Activated naive CD8-positive, alpha-beta T cell treated with anti-CD3 and anti-CD28 coated beads, Interleukin-2, amount 50 U/mL, for 16 hours (primary cell): ENCODE measurements at places on chromosomes 5 and 9.

- no peak for DNase-seq
These were observed 632.9 kb upstream of the TLE4 start for GRCh38 chr9:78938821-78939220.

- no peak for DNase-seq
These were observed 90.3 kb downstream of the AK8 start for GRCh38 chr9:132787748-132788159.

GRCh38 chr5:91189480-91190313 is 193.4 kb downstream of the ARRDC3 start:
- DNase-seq = no peak

- DNase-seq = no peak
These were observed 86.5 kb upstream of the PRLR start for GRCh38 chr5:35316611-35317274.

DNA sequence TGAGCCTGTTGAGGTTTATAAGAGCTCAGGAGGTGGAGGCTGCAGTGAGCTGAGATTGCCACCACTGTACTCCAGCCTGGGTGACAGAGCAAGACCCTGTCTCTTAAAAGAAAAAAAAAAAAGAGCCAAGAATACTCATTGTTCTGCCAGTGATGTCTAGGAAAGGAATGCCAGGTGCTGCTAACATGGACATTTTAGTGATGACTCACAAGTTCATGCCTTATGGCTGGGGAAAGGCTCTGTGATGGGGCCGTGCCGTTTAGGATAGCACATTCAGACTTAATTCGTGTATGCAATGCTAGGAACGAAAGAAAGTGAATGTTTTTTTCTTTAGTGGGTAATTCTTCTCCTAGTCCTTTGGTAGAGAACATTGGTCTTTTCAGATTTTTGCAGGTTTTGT is 134.2 kb downstream of the ARHGAP26 start:
- DNase-seq = no peak

GRCh38 chr5:147052519-147052918 is 174.0 kb upstream of the PPP2R2B start:
- no peak for DNase-seq

- DNase-seq = no peak
These were observed 400 bp downstream of the KDM4C start for GRCh38 chr9:6758248-6758497.

- DNase-seq = no peak
These were observed 885 bp downstream of the MPDZ start for GRCh38 chr9:13278368-13279246.

GRCh38 chr9:14395317-14396082 is 81.6 kb upstream of the NFIB start:
- no peak for DNase-seq

GRCh38 chr9:113311961-113312360 is 8.8 kb upstream of the RNF183 start:
- no peak for DNase-seq

DNA sequence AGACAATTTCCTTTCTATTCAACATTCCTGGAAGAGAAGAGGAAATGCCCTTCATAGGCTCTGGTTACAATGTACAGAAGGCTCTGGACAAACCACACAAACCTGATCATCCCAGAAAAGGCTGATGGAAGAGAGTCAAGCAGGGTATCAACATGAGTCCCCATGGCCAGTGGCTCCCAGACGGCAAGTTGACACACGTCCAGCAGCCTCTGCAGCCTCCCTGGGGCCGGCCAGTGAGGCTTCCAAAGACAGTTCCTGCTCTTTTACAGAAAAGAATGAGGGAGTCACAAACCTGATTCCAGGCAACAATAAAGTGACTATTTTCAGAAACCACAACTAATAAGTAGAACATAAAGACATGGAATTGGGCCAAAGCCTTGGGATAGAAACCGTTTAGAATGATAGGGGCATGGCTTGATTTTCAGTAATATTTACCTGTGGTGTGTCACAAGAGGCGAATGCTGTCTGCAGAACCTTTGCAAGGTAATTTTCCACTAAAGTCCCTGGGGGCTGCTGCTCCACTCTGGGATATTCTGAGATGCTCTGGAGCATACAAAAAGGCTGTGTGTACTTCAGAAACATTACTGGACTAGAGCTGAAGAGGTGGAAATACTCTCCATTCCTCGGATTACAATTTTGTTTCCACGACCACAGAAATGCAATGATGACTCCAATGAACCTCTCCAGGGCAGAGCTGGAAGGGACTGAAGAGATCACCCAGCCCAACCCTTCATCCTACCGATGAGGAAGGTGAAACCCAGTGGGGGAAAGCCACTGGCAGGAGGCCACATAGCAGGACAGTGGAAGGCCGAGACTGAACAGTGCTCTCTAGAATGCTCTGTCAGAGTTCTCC is 10.4 kb downstream of the MED27 start:
- DNase-seq = no peak

GRCh38 chr5:106675687-106676086 is 995.0 kb downstream of the EFNA5 start:
- no peak for DNase-seq

- DNase-seq = no peak
These were observed 73.0 kb downstream of the MRPS27 start for GRCh38 chr5:72246954-72247442.

DNA sequence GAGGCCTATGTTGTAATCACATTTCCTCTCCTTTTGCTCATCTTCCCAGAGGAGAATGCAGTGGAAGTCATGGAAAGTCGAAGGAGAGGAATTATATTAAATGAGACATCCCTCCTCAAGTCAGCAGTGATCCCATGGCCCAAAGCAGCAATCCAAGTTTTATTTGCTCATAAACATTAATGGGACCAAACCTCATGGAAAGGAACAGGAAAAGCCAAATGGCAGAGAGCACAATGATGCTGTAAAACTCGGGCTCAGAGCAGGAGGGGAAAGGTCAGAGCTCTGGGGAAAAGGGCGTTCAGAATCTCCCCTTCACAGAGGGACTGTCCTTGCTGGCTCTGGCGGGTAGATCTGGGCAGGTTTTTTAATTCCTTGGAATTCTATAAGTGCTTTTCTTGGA is 175.8 kb downstream of the C5orf15 start:
- no peak for DNase-seq

DNA sequence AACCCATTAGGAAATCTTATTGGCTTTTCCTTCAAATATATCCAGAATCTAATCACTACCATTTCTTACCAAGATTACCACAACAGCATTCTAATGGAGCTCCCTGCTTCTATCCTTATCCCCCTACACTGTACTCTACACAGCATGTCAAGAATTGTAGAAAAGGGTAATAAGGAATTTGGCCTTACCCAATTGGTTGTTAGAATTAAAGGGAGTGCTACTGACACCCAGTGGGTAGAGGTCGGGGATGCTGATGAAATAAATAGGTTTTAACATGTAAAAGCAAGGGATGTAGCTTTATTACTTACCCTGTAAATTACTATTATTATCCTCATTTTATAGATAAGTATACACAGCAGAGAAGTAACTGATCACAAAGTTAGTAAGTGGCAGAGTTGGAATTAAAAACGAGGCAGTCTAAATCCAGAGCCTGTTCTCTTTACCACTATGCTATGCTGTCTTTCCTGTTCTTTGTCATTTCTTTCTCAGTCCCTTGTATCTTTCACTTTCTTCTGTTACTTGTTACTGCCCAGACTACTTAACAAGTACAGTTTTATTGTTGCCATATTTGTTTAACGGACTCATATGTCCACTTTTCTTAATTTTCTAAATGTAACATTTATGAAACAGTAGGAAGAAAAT is 10.5 kb downstream of the SLC38A9 start:
- no peak for DNase-seq

- DNase-seq = no peak
These were observed 75.3 kb upstream of the IFNE start for GRCh38 chr9:21557428-21557768.

DNA sequence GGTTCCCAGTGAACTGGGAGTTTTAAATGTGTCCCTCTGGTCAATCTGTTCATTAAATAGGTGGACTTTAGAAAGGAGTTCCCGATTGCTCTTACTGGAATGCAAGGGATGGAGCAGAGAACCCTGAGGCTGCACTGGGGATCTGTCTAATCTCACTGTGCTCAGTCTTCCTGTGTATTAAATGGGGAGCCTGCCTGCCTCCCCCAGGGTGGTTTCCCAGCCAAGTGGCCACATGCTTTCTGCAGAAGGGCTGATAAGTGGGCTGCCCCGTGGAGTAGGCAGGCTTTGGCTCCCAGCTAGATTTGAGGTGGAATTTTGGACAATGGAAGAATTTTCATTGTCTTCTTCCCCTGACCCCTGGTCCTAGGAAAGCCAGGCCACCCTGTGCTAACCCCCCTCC is 14.0 kb upstream of the PHYHD1 start:
- DNase-seq = no peak

DNA sequence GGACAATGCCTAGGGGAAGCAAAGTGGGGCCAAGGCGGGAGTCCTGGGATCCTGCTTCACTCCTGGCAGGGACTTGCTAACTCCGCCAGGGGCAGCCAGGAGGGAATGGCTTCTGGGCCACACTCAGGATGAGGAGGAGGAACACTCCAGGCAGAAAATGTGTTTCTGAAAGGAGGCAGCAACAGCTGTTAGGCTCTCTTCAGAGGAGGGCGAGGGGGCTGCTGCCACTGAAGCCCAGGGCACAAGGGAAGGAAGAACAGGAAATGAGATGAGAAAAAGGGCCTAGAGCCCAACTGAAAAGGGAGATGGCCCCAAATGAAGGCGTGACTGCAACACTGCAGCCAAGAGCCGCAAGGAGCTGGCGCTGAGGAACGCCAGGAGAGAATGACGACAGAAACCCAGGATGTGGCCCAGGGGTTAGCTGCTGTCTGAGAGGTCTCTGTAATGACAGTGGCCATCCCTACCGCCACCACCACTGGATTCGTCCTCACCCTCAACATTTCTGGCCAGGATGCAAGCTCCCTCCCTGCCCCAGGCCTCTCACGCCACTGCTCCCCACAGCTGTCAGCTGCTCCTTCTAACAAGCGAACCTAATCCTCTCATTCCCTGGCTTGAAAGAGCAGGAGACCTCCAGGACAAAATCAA is 15.8 kb downstream of the PSMB7 start:
- no peak for DNase-seq

DNA sequence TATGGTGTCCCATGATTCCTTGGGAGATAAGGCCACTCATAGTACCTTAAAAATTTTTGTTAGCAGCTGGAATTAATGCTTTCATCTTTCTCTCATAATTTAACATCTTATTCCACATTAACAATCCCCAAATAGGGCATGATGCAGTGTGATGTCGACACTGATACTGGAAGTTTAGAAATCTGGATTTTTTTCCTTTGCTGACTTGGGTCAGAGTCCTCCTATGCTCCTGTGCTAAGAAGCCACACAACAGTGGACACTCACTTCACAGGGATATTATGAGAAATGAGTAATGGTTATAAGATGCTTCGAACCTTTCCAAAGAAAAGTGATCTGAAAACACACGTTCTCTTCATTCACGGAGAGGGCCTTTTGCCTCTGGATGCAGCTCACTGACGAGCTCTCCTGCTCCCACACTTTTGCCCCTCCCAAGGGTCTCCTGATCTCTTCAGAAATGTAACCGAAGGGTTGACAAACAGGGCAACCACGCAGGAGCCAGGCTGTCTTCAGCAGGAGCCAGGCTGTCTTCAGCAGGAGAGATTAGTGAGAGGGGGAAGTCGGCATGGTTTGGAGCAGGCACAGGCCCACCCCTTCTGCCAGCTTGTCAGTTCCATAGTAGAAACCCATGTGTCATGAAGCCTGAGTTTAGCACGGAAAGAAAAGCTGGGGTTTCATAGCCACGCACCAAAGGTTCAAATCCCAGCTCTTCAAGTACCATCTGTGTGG is 247.8 kb downstream of the AOPEP start:
- no peak for DNase-seq

DNA sequence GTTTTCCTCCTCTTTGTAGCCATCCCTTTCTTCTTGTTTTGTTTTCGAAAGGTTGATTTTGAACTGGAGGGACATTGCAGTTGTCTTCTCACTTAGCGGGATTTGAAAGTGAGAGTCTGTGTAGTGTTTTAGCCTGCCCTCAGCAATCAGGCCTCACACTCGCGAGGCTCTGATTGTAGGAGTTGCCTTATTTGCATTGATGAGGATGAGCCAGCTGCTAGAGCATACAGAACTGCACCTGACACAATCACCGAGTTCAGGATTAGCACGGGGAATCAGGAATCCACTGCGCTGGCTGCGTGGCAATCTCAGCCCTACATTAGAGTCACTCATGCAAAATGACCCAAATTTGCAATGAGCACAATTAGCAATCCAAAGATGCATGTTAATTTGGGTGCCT is 122.5 kb upstream of the TMEM161B start:
- DNase-seq = no peak

DNA sequence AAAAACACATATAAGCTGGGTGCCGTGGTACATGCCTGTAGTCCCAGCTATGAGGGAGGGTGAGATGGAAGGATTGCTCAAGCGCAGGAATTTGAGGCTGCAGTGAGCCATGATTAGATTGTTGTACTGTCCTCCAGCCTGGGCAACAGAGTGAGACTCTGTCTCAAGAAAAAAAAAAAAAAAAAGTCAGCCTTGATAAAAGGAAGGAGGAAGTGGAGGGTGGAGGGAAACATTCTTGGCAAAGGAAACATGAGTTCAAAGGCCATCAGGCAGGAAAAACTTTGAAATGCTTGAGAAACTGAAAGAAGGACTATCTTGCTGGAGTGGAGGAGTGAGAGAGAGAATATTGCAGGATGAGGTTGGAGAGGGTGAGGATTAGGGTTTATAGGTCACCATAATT is 18.3 kb upstream of the ANKHD1 start:
- DNase-seq = no peak

- DNase-seq = no peak
These were observed 3.4 kb upstream of the FAM193B start for GRCh38 chr5:177557796-177558195.

DNA sequence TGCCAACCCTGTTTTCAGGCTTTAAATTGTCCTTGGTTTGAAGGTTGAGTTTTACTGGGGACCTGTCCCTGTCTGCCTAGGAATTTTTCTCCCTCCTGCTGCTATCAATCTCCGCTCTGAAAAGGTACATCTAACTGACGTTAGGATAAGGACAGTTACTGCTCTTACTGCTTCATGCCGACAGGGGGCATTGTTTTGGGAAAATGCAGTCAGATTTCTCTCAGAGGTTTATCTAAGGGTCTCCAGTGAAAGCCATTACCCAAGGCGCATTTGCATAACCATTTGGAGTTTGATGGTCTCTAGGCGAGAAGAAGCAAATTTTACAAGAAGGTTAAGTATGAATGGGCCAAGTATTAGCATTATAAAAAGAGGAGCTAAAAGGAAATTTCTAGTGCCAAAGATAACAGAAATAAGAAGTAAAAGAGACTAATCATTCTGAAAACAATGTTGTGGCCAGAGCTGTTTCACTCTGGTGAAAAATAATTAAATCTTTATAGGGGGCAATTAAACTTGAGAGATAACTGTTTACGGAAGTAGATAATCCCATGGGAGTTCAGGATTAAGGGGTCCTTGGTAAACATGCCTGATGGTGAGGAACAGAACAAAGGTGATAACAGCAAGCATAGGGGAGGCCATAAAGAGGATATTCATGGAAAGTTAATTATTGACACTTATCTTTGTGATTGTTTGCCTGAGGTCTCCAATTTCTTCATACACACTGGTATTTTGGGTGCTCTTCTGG is 605.0 kb downstream of the MTRR start:
- no peak for DNase-seq

- no peak for DNase-seq
These were observed 103.2 kb upstream of the LMX1B start for GRCh38 chr9:126510564-126510963.

- DNase-seq = no peak
These were observed 82.6 kb downstream of the KIAA1958 start for GRCh38 chr9:112569186-112569585.
